ENCODE measurements at places on chromosomes 12 and 14.

DNA sequence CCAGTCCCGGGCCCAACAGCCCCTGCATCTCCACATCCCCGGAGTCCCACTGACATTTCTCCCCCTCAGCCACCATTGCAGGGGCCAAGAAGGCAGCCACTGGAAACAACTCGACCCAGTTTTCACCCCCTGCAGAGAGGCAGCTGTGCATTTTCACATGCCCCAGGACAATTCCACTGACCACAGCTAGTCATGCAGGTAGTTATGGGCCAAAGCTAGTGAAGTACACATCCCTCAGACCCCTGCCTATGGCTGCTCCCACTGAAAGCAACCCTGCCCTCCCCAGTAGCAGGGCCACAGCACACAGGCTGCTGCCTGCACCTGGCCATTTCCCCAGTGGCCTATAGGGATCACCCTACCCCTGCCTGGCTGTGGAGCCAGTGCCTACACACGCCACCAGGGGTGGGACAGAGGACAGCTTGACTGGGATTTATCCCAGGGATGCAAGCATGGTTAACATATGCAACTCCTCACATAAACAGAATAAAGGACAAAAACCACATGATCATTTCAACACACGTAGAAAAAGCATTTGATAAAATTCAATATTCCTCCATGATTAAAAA is 154.0 kb downstream of the NDUFA12 start:
- DNase-seq, result no peak

DNA sequence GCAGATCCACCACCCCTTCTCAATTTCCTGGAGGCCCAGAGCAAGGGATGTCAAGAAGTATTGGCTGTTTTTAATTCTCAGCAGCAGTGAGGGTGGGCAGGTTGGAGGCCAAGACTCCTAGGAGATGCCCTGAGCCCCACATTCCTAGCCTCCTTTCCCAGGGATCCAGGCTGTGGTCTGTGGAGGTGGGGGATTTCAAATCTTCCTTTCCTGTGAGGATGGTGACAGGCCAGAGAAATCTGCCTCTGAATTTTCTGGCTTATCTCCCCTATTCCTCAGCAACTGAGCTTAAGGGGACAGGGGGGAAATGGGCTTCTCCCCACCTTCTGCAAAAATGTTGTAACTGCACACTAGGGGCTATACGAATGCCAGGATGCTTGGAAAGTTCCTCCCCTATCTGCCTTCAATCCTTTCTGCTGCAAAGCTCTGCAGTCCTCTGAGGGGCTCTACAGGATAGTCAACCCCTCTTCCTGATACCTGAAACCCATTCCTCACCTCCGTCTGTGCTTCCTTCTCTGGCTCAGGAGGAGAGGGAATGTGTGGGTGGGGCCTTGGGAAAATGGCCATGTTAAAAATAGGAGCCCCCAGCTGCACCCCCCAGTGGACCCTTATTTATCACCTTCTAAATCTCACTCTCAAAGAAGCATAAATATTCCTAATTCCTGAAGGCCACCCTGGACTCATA is 6.6 kb downstream of the GPR84 start:
- DNase-seq, result no peak

DNA sequence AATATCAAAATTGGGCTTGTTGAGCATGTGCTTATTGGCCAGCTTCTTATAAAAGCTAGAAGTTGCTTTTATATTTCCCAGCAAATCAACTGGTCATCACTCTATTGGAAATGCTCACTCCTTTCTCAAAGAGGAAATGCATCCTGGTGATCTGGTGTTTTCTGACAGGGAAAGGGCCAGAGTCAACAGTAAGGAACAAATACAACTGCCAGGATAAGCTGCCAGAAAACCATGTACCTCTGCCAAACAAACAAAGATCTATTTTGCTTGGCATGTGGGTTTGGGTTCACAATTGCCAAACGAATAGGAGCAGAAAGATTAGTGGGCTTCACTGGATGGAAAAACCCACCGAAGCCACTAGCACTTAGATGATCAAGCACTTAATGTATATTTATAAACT is 126.9 kb upstream of the PDZRN4 start:
- no peak for DNase-seq

DNA sequence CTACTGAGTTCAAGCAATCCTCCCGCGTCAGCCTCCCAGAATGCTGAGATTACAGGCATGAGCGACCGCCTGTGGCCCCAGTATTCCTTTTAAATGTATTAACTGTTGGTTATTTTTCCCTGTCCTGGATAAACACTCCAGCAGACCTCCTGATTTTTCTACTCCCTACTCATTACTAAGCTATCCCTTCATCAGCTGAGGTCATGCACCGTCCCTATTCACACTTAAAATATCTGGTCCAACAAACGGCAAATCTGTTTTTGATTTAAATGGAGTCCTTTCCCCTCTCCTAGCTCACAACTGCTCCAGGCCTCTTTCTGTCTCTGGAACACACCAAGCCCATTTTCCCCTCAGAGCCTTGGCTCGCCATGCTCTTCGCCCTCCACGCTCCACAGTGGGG is 1003.3 kb upstream of the TMEM132C start:
- no peak for DNase-seq

GRCh38 chr14:89672636-89673511 is 255.8 kb upstream of the FOXN3 start:
- no peak for DNase-seq

GRCh38 chr12:30997685-30998440 is 71.3 kb downstream of the TSPAN11 start:
- no peak for DNase-seq

GRCh38 chr12:108930155-108930554 is 50.3 kb downstream of the DAO start:
- DNase-seq, result no peak

GRCh38 chr12:105644770-105645169 is 314.3 kb downstream of the C12orf75 start:
- no peak for DNase-seq

DNA sequence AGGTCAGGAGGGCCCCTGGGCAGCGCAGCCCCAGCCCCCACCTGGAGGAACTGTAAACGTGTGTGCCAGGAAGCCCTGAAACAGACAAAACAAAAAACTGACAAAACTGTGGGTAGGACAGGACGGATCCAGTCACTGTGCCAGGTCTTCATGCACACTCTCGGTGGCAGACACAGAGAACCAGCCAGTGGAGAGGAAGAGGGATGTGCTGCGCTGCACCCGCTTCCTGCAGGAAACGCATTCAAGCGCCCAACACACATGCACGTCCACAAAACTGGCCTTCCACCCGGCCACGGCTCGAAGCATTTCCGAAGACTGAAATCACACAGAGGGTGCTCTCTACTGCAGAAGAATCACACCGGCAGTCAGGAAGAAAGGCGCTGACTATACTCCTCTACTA is 16.9 kb downstream of the BRF1 start:
- no peak for DNase-seq

GRCh38 chr12:14243941-14244340 is 121.5 kb upstream of the ATF7IP start:
- no peak for DNase-seq

GRCh38 chr14:99621948-99622347 is 17.9 kb upstream of the CCDC85C start:
- no peak for DNase-seq

GRCh38 chr12:121232163-121232562 is 22.2 kb downstream of the P2RX4 start:
- DNase-seq, result no peak

DNA sequence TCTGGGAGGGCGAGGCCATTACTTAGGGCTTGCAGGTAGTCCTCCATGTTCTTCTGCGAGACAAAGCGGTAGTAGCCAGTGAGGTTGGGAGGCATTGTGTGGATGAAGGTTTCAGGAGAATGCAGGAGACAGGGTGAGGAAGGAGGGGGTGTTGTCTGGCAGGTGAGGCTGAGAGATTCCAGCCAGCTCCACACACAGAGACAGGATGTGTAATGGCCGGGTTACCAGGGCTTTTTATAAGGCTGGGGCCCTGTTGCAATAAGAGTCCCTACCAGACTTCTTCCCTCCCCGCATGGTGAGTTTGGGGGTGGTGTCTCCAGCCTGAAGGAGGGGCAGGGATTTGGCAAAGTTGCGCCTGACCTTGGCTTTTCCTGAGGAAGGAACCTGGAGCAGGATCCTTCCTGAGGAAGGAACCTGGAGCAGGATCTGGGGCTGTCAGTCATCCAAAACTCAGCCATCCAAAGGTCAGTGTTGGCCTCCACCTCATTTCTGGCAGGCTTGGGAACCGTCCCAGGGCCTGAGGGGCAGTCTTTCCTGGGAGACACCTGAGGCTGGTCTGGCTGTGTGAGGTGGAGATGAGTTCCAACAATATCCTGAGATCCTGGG is at the start of gene RBP5:
RBP5 (minus strand) TSS at position 209 of the 606 bp plus-strand sequence; CDS start at position 95, 114 bp downstream.
- no peak for DNase-seq

DNA sequence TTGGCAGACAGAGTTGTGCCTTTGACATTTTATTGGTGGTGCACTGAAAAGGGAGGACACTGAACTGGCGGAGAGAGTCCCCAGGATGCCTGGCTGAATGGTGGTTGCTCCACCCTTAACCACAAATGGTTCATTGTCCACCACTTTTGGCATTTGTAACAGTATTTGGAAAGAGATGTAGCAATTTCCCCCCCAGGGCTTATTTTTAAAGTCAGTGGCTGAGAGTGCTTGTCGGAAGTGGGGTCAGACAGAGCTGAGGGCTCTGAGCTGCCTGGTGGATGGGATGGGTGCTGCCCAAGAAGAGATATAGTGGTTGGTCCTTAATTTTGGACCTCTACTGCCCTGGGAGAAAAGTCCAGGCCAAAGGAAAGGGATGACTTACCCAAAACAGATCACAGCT is 31.5 kb upstream of the FGF6 start:
- no peak for DNase-seq

DNA sequence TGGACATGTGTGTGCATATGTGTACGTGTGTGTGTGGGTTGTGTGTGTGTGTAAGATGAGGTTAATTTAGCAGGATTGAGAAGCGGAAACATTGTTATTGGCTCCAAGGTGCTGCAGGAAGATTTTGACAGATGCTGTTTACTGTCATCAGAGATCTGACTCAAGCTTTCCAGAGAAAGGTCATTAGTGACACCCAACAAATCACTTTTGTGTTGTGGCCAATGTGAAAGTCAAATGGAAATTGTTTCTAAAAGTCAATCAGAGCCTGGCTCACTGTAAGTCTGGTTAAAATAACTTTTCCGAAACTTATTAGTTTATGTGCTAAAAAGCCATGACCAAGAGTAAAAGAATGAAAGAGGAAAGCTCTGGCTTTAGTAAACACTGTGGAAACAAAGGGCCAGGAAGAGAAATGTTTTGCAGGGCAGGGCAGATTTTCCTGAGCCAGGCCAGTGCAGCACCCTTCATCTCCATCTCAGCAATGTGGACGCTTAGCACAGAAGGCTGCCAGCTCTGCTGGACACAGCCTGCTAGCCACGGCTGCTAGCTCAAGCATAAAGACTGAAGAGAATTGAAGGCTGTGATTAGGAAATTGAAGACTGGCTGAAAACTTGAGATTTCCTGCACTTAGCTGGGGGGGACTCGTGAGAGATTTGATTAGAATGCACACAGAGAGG is 235.8 kb downstream of the NEDD1 start:
- no peak for DNase-seq

DNA sequence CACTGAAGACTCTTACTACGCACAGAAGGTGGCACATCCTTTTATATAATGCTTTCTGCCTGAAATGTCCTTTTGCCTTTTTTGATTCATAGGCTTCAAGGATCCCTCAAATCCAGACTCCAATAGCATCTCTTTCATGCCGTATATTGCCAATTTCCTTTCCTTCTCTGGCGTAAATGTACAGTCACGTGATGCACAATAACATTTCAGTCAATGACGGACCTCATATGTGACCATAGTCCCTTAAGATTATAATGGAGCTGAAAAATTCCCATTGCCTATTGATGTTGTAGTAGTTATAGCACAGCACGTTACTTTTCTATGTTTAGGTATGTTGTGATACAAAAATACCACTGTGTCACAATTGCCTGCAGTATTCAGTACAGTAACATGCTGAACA is 196.3 kb downstream of the MSRB3 start:
- DNase-seq, result no peak

- no peak for DNase-seq
Observed at GRCh38 chr12:118424884-118425283, 48.5 kb downstream of the SUDS3 start.

DNA sequence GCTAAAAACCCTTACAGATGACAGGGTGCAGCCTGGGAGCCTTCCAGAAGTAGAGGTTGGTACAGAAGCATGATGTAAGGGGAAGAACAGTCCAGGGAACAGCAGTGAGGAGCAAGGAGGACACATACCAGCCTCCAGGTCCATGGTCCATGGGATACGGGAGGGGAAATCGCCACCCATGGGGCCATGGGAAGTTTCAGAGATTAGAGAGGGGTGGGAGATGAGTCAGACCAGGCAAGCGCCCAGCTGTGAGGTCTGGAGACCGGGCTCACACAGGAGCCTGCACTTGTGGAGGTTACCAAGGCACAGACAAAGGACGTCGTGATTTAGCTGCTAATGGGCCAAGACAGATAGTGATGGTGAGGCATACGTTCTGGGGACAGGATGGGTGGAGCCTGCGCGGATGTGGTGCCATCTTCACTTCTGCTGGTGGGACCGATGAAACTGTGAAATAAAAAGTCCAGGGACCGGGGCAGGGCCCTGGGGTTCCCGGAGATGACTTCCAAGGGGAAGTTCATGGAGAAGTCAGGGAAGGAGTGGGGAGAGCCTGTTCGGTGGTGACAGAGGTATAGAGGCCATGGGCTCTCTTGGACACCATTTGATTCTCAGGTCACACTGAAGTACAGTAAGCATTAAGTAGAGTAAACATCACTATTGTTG is 17.7 kb upstream of the LRP1-AS start:
- no peak for DNase-seq

GRCh38 chr12:3995306-3995705 is 122.1 kb upstream of the PARP11 start:
- DNase-seq, result no peak

- DNase-seq, result no peak
Observed at GRCh38 chr12:116736962-116737773, 701 bp downstream of the SPRING1 start.

DNA sequence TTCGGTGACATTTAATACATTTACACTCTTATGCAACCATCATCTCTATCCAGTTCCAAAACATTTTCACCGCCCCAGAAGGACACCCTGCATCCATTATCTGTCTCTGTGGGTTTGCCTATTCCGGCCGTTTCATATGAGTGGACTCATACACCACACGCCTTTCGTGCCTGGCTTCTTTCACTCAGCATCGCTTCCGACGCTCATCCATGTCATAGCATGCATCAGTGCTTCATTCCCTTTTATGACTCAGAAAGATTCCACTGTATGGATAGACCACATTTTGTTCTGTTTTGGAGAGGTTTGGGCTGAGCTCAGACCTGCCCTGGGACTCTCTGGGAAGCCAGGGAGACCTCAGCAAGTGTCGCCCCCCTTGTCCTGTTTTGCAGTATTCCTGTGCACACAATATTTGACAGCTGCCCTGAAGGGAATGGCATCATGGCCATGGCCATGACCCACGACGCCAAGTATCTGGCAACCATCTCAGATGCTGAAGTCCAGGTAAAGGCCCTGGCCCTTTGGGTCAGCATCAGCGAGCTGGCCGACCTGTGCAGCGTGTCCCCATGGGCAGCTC is 23.8 kb downstream of the CFAP251 start:
- no peak for DNase-seq

GRCh38 chr12:87185367-87185766 is 843.8 kb downstream of the C12orf50 start:
- DNase-seq, result no peak
